Thoracic aorta (tissue), 2 donors: ENCODE measurements at places on chromosomes 2 and 18. TPM values are rescaled to one million over a fixed set of nuclear protein-coding genes. Genes with fewer than 3 reads are reported as not detected.

The ANKRD30BL gene
- not detected for total RNA-seq

The PRADC1 gene
- 19.9 TPM for total RNA-seq

The SERPINB5 gene
- 0.41 TPM for total RNA-seq

The RNF181 gene
- total RNA-seq = 107 TPM

- H3K36me3 ChIP-seq = no peaks in the 10 kb centered on the region
- H3K4me3 ChIP-seq = no peak overlapping the region
- no peaks in the 10 kb centered on the region for H3K27me3 ChIP-seq
- no peak overlapping the region for H3K27ac ChIP-seq
- H3K4me1 ChIP-seq = no peaks in the 10 kb centered on the region
Observed at GRCh38 chr2:156182132-156182531, 150.4 kb downstream of the NR4A2 start.

GRCh38 chr2:65300134-65300760 is 72.6 kb downstream of the ACTR2 start:
- peak; percentile 65 for DNase-seq
- H3K4me1 ChIP-seq = peaks cover 6% of the 10 kb centered on the region
- no peaks in the 10 kb centered on the region for H3K36me3 ChIP-seq
- peak overlapping the region; percentile 76 for H3K27ac ChIP-seq

- no peaks in the 10 kb centered on the region for H3K27me3 ChIP-seq
- no peaks in the 10 kb centered on the region for H3K4me1 ChIP-seq
- DNase-seq = no peak
- H3K27ac ChIP-seq = no peak overlapping the region
- no peaks in the 10 kb centered on the region for H3K36me3 ChIP-seq
- H3K4me3 ChIP-seq = no peak overlapping the region
Observed at GRCh38 chr2:138415985-138416384, 85.6 kb upstream of the SPOPL start.
